Fibroblast of upper back skin (primary cell): ENCODE measurements at places on chromosomes 6 and 20.

GRCh38 chr20:61874421-61875068 is 191.1 kb downstream of the TAF4 start:
- peak; percentile 48 for DNase-seq

DNA sequence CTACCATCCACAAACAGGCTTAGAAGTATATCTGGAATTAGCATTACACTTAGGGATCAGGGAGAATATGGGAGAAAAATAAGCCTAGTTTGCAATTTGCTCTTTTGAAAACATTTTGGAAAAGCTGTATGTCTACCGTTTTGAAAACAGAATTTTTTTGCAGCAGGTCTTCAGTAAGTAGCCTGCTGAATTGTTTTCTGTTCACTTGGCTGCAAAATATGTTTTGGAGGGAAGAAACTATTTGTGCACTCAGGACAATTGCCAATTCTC is 39.6 kb downstream of the ILRUN start:
- peak; percentile 72 for DNase-seq

- no peak for DNase-seq
Measured at GRCh38 chr20:39146394-39146793, 184.2 kb downstream of the DHX35 start.

DNA sequence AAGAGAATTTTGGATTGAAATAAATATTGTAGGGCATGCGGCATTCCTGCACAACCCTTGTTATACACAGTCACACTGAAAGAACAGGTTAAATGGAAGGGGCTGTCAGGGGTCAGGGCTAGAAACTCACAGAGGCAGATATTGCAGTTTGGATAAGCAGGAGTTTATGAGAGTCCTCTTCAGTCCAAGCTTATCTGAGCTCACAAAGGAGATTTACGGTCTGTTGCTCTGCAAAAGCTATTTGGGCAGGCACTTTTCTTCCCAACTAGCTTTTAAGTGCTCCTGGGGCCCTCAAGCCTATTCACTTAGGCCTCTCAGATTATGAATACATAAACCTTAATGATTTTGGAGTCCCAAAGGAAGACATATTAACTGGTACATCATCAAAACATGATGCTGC is 156.2 kb downstream of the SOX4 start:
- DNase-seq, result no peak

DNA sequence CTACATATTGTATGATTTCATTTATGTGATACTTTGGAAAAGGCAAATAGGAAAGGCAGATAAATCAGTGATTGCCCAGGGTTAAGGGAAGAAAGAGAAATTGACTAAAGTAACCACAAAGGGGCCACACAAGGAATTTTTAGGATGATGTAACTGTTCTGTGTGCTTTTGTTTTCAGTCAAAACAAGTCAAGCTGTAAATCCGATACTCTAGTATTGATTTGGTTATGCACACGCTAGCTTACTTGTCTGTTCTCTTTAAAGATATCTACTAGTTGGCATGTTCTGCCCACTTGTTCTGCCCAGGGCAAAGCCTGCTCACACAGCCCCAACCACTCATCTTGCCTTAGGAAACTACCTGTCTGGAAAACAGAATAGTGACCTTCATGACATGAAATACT is 6.4 kb downstream of the FBXL4 start:
- peak; percentile 8 for DNase-seq

DNA sequence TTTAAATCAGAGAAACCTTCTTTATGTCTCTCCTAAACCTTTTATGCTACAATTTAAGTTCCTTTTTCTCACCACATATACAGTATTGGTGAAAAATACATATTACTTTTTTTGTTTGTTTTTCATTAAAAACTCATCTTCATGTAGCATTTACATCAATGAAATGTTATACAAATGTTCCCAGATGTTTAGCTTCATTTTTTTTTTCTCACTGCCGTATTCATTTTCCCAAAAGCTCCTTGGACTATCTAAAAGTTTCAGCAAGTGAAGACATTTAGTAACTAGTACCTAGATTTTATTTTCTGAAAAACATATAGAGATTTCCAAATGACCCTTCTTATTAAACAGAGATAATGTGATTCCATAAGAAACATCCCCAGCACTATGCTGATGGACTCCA is 128.9 kb downstream of the BMP5 start:
- DNase-seq, result no peak

GRCh38 chr6:64996301-64996700 is 710.7 kb downstream of the EYS start:
- DNase-seq, result no peak

DNA sequence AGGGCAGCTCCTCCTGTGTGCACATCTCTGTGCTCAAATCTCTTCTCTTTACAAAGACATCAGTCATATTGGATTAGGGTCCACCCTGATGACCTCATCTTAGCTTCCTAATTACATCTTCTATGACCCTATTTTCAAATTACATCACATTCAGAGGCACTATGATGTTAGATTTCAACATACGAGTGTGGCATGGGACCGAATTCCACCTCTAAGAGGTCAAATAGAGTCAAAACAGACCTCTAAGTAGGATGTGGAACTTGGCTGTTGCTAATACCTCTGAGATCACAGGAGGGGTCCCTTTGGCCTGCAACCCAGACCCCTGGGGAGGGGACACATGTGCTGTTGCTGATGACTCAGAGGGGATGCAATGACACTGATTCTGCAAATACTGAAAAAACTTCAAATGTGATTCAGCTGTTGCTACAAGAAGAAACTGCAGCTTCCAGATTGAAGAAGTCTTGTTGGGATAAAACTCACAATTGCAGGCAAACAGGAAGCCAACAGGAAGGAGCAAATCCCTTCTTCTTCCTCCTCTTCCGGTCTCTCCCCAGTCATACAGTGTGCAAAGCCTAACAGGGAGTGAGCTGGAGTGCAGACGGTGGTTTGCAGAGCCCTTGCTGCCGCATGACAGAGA is 216.2 kb downstream of the MYLK4 start:
- peak; percentile 33 for DNase-seq

DNA sequence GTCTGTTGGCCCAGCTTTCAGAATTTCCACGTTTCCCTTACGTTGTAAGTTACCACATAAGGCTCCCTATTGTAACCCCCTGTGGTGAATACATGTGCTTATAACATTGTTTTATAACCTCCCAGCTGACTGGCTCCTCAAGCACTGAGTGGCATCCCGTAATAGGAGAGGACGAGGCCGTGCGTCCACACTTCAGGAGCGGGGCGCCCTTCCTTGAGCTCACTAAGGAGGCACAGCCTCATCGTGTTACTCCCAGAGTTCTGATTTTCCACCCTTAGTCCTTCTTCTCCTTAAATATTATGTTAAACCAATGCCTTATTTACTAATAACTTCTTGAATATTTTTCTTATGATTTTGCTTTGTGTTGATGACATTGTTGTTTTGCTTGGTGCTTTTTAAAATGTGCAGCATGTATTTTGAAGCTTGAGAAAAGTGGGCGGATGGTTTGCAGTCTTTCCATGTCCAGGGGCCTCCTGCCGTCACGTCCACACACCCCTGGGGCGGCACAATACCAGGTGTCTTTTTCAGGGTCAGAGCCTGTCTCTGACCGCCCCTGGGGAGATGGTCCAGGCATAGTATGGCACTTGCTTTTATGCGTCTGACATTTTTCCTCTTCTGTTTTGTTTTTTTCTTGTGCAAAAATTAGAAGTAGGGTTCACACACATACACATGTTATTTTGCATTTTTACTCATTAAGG is 181.8 kb downstream of the DLL1 start:
- DNase-seq, result no peak

GRCh38 chr20:443223-443775 is 19.0 kb downstream of the TBC1D20 start:
- no peak for DNase-seq

GRCh38 chr6:106178900-106179299 is 92.8 kb downstream of the PRDM1 start:
- DNase-seq, result no peak

- no peak for DNase-seq
Measured at GRCh38 chr6:135397172-135397952, 100.2 kb downstream of the AHI1 start.

DNA sequence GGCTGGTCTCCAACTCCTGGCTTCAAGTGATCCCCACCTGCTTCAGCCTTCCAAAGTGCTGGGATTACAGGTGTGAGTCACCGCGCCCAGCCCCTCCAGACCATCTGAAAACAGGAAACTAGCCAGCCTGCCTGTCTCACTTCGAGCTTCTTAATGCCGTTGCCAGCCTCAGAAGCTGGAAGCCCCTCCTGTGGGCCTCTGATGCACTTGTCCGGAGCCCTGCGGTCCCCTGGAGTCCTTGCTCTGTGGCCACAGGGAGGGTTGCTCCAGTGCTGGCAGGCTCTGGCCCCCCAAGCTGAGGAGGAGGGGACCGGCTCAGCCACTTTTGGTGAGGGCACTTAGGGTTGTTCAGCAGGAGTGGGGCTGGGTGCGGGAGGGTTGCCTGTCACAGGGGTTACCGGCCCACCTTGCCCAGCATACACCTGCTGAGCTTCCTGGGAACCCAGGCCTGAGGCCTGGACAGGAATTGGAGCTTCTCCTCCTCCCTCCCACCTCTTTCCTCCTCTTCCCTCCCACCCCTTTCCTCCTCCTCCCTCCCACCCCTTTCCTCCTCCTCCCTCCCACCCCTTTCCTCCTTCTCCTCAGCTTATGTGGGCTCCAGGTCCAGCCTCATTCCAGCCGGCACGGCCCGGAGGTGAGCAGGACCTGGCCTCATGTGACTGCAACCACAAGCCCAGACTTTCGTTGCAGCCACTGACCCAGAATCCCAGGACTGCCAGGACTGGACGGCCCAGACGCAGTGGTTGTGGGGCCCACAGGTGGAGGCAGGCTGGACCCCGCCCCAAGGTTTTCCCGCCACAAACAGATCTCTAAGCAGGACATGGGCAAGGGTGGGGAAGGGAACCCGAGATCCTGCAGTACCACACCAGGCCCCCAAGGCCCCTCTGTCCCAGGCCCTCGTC is 9.4 kb upstream of the BIRC7 start:
- no peak for DNase-seq

DNA sequence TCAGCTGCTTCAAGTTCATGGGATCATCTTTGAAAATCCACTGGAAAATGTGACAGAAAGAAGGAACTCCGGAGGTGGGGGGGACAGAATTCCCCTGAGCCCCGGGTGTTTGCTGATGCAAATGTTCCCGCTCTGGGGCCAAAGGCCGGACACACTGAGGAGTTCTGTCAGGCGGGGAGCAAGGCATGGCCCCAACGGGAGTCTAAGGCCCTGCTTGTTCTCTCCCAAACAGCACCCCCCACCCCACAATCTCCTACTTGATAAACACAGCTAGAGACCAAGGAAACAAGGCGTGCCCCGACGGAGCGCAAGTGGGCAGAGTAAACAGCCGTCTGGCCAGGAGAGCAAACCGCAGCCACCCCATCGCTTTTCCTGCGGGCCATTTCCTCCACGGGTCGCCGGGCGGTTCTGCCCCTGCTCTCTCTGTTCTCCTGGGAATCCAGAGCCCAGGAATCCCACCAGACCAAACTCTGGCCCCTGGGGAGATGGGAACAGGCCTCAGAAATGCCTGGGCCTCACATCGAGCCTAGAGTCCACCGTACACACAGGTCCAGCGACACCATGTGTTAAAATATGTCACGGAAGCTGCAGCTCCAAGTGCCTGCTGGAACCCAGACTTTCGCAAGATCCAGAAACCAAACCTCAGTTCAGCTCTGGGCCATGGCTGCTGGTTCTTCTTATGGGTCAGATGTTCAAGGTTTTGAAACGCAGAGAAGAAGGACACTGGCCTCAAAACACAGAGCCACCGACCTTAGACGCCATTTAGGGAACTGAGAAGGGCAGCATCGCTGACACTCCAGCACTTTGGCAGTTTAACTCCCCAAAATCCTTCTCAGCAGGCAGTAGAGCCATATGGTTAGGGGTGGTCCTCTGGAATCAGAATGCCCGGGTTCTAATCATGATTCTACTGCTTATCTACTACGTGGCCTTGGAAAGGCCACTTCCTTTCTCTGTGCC is 104.2 kb downstream of the PREX1 start:
- DNase-seq, result no peak

DNA sequence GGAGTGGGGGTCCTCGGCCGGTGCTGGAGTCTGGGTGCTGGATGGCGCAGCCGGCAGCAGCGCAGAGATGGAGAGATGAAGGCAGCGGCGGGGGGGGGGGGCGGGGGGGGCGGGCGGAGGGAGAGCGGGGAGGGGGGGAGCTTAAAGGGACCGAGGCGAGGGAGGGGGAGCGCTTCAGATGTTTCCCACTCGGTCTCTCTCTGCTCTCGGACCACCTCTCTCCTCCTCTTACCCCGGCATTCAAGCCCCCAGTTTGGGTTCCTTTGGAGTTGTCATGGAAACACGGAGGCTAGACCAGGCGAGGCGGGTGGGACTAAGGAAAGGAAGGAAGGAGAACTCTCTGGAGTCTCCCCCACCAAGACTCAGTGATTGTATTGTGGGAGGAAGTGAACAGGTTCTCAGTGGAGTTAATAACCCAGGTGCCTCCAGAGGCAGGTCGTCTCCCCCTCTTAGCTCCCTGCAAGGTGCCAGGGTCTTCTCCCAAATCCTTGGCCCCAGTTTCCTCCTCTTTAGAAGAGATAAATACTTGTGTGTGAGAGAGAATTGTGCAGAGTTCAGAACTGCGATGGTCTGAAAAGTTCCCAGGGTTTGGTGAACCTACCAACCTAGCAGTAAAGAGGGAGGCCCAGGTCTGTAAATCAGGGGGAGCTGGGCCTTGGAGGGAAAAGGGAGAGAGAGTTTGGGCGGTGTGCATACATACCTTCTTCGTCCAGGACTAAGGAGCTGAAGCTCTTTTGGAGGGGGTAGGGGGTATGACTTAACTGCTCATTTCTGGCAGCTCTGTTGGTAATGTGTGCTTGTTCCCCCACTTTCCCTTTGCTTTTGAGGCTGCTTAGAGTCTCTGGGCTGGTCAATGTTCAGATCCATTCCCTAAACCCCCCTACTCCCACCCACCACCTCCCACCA is at the start of gene PRRT1:
TSS of gene PRRT1 (minus strand) at position 77 of the 906 bp plus-strand sequence. CDS start 112 bp downstream, outside the sequence.
- no peak for DNase-seq

- peak; percentile 88 for DNase-seq
Measured at GRCh38 chr6:11242711-11243110, 10.2 kb upstream of the NEDD9 start.

- no peak for DNase-seq
Measured at GRCh38 chr20:1423206-1423605, 30.4 kb upstream of the FKBP1A start.

GRCh38 chr6:32196682-32197616 is 4.5 kb upstream of the GPSM3 start:
- no peak for DNase-seq

GRCh38 chr6:13012296-13012695 is 295.7 kb downstream of the PHACTR1 start:
- no peak for DNase-seq

GRCh38 chr6:130453230-130453629 is 87.4 kb downstream of the TMEM200A start:
- DNase-seq, result peak; percentile 69

DNA sequence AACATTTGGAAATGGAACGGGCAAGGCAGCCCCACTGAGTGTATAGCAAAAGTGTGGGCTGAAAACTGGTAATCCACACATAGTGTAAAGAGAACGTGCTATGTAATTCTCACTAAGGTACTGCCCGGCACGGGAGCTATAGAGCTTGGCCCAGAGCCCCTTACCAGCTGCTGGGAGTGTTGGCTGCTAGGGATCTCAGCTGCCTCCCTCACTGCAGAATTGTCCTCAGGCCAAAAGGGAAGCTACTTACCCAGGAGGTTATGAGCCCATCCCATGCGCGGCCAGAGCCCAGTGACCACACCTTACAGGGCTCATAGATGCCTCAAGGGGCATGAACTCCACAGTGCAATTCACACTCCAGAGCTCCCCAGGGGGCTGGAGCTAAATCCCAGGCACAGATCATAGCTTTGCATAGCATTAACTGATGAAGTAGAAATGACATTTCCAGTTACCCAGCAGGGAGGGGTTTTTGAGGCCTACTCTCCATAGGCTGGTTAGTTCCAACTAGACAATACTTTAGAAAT is 56.8 kb downstream of the LINC00237 start:
- no peak for DNase-seq
